ENCODE measurements at places on chromosomes 5 and 9.
A peak's percentile ranks its signal among the peaks of the same experiment; 100 is the strongest.

- H3K27me3 ChIP-seq, result no peaks in the 10 kb centered on the region
- H3K27ac ChIP-seq, result no peak within 1 kb of the TSS
- H3K36me3 ChIP-seq, result no peaks in the 10 kb centered on the region
- no peaks in the 10 kb centered on the region for H3K4me1 ChIP-seq
Measured at GRCh38 chr9:68540712-68541535, at the start of gene TMEM252. TMEM252 (minus strand) TSS chr9:68540883; CDS start chr9:68540814, 69 bp downstream.

GRCh38 chr5:169442403-169442874 lies 141.1 kb upstream of the SPDL1 start:
- H3K27me3 ChIP-seq, result no peaks in the 10 kb centered on the region
- no peak overlapping the region for H3K4me3 ChIP-seq
- DNase-seq, result no peak
- H3K36me3 ChIP-seq, result no peaks in the 10 kb centered on the region
- no peak overlapping the region for H3K27ac ChIP-seq

GRCh38 chr5:154221371-154221896 lies 30.9 kb downstream of the GALNT10 start:
- H3K27me3 ChIP-seq, result no peaks in the 10 kb centered on the region
- H3K27ac ChIP-seq, result peak overlapping the region; percentile 60
- H3K36me3 ChIP-seq, result no peaks in the 10 kb centered on the region
- H3K4me3 ChIP-seq, result no peak overlapping the region
- DNase-seq, result peak; percentile 58
- H3K4me1 ChIP-seq, result peaks cover 23% of the 10 kb centered on the region

- no peak for DNase-seq
- no peaks in the 10 kb centered on the region for H3K27me3 ChIP-seq
- no peak overlapping the region for H3K4me3 ChIP-seq
- no peaks in the 10 kb centered on the region for H3K36me3 ChIP-seq
- no peak overlapping the region for H3K27ac ChIP-seq
Measured at GRCh38 chr5:144011388-144011787, 159.1 kb downstream of the YIPF5 start.

DNA sequence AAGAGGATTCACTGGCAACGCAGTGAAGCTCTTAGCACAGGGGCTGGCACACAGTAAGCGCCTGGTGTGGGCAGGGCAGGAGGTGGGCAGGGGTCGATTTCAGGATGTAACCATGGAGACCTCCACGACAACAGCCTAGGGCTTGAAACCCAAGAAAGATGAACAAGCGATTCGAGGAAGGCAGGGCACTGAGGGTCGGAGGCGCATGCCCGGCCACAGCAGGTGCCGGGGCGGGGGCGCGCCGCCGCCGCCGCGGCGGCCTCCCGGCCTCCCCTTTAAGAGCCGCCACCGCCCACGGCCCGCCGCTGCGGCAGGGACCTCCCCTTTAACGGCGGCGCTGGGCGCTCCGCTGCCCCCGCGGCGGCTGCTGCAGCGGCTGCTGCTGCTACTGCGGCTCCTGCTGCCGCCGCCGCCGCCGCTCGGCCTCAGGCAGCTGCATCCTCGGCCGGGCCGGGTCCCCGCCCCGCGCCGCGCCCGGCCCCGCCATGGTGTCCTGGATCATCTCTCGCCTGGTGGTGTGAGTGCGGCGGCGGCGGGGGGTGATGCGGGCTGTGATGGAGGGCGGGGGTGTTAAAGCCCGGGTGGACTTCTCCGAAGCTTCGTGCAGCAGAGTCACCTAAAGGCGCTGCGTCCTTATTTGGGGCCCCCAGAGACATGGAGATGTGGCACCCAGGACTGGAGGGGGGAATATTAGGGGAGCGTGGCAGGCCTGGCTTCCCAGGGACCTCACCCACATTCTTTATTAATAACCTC lies at the start of gene REEP2:
Gene REEP2 (plus strand): TSS at position 334 of the 753 bp plus-strand sequence. CDS start 152 bp downstream, at position 486.
- peak within 1 kb of the TSS; percentile 50 for H3K4me3 ChIP-seq
- peaks cover 9% of the 10 kb centered on the region for H3K4me1 ChIP-seq
- H3K36me3 ChIP-seq, result peaks cover 9% of the 10 kb centered on the region

DNA sequence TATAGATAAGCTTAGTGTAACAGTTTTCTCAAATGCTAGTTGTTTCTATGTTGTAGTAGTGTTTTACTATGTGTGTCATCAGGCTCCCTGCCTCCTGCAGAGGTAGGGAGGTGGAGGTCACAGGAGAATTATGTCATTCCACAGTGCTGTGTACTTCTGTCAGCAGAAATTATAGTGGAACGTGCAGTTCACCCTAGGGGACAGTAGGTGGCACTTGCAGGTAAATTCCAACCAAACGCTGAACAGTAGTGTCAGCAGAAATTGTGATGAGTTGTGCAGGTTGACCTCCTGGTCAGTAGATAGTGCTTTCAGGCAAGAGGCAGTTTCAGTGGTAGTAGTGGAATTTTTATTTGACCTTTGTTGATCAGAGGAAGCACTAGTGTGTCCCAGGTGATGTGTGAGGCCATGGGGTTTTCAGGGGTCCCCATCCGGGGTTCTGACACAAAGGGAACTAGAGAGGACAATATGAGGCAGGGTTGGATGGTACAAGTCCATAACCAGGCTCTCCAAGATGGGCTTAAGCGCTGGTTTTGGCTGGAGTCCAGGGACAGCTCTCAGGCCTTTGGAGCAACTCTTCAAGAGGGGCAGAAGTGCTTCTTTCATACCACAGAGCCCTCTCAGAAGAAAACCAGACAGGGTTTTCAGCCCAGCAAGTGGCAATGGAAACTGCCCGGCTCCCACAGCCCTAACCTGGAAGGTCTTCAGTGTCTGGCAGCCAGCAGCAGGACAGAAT lies 402.9 kb downstream of the CYLC2 start:
- H3K4me1 ChIP-seq, result no peaks in the 10 kb centered on the region
- no peaks in the 10 kb centered on the region for H3K27me3 ChIP-seq
- H3K27ac ChIP-seq, result no peak overlapping the region
- H3K36me3 ChIP-seq, result no peaks in the 10 kb centered on the region

- no peak overlapping the region for H3K27ac ChIP-seq
- no peak overlapping the region for H3K4me3 ChIP-seq
- no peak for DNase-seq
Measured at GRCh38 chr5:86095092-86095491, 522.6 kb upstream of the COX7C start.

GRCh38 chr9:85941622-85941940 lies 635 bp downstream of the NAA35 start:
- H3K27ac ChIP-seq, result peak overlapping the region; percentile 83
- H3K36me3 ChIP-seq, result peaks cover 2% of the 10 kb centered on the region
- DNase-seq, result no peak
- H3K27me3 ChIP-seq, result no peaks in the 10 kb centered on the region
- H3K4me3 ChIP-seq, result peak overlapping the region; percentile 94

GRCh38 chr5:142296914-142297417 lies 27.9 kb downstream of the SPRY4 start:
- H3K27me3 ChIP-seq, result no peaks in the 10 kb centered on the region
- peak; percentile 98 for DNase-seq
- peaks cover 41% of the 10 kb centered on the region for H3K4me1 ChIP-seq
- peak overlapping the region; percentile 99 for H3K27ac ChIP-seq

GRCh38 chr5:14959399-14960119 lies 88.0 kb upstream of the ANKH start:
- H3K4me3 ChIP-seq, result no peak overlapping the region
- H3K27ac ChIP-seq, result no peak overlapping the region

- no peak for DNase-seq
- H3K36me3 ChIP-seq, result no peaks in the 10 kb centered on the region
- H3K27me3 ChIP-seq, result no peaks in the 10 kb centered on the region
- no peaks in the 10 kb centered on the region for H3K4me1 ChIP-seq
Measured at GRCh38 chr5:168865968-168866367, 286.8 kb upstream of the PANK3 start.
